ENCODE measurements at places on chromosomes 4 and X.

DNA sequence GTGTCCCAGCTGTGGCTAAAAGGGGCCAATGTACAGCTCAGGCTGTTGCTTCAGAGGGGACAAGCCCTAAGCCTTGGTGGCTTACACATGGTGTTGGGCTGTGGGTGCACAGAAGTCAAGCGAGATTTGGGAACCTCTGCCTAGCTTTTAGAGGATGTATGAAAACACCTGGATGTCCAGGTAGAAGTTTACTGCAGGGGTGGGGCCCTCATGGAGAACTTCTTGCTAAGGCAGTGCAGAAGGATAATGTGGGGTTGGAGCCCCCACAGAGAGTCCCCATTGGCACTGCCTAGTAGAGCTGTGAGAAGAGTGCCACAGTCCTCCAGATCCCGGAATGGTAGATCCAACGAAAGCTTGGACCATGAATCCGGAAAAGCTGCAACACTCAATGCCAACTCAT, 40.5 kb downstream of the UBA6 start:
- no peak for DNase-seq

DNA sequence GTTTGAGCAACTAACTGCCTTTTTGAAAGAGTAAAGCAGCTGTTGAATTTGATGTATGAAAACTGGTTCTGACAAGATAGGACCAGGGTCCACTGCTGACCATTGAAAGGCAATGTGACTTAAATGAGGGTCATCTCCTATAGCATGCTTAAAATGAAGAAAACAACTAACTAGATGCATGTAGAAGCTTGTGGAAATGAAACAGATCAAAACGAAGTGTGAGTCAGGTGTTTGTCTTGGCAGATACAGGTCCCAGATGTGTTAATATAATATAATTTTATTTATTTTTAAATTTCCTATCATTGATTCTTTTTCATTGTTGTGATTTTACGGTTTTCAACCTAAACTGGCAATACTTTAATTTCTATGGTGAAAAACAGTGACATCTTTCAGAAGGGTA, 83.6 kb downstream of the ATOH1 start:
- DNase-seq: no peak

DNA sequence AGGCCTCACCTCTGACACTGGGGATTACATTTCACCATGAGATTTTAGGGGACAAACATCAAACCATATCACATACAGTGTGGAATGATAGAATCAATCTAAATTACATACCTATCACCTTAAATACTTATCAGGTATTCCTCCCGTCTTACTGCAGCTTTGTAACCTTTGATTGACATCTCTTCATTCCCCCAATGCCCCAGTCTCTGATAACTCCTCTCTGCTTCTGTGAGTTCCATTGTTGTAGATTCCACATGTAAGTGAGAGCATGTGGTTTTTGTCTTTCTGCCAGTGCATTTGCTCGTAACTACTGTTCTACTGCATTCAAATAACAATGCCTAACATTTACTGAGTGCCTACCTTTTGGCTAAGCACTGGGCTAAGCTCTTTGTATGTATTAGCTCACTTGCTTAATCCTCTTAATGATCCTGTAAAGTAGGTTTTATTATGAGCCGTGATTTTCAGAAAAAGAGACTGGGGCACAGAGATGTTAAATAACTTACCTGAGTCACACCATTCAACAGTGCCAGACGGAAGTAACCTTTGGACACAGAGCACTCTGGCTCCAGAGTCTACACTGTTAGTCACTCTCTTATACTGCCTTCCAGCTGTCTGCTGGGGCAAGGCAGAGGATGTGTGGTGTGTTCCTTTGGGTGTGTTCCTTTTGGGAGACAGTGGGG, 63.7 kb upstream of the ESX1 start:
- no peak for DNase-seq

- no peak for DNase-seq
These were observed 249.6 kb downstream of the DHRSX start for GRCh38 chrX:2251211-2251610.

DNA sequence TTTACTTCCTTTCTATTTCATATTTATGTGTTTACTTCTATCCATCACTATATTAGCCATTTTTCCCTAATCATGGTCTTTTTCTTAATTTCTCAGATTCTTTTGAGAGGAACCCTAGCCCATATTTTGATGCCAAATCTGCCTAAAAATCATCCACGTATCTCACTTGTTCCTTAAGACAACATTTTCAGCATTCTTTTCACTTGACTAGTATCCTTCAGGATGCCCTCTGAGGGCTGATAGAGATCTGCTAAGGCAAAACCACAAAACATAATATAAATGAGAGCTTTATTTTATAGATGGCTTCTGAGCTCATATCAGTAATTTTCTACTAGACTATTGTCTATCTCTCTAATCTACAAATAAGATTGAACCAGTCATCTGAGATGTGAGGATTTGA, 341.9 kb downstream of the GPM6A start:
- no peak for DNase-seq

DNA sequence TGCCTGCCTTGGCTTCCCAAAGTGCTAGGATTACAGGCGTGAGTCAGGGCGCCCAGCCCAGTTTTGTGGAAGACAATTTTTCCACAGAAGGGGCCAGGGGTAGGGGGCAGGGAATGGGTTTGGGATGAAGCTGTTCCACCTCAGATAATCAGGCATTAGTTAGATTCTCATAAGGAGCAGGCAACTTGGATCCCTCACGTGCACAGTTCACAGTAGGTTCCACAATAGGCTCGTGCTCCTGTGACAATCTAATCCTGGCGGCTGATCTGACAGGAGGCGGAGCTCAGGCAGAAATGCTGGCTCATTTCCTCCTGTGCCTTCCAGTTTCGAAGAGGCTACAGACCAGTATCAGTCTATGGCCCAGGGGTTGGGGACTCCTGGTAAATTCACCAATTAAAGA, 491.6 kb upstream of the AADAT start:
- no peak for DNase-seq

DNA sequence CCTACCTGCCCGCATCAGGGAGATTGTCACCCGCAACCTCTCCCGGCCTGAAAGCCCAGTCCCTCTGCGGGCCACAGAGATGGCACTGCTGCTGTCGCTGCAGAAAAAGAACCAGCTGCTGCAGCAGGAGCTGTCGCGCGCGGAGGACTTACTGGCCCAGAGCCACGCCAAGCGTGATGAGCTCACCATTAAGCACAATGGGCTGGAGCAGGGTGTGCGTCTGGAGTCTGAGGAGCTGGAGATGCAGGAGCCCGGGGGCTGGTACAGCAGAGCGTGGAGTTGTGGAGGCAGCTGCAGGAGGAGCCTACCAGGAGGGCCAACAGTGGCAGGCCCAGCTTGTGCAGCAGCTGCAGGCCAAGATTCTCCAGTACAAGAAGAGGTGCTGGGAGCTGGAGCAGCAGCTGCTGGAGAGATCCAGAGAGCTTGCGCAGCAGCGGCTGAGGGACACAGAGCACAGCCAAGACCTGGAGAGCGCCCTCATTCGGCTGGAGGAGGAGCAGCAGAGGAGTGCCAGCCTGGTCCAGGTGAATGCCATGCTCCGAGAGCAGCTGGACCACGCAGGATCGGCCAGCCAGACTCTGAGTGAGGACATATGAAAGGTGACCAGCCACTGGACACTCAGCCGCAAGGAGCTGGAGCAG, 11.3 kb downstream of the SMIM10L2A start:
- DNase-seq: no peak

GRCh38 chr4:149676076-149676475, 139.6 kb downstream of the IQCM start:
- no peak for DNase-seq

- DNase-seq: no peak
These were observed 304.1 kb upstream of the TECRL start for GRCh38 chr4:64713256-64713840.

DNA sequence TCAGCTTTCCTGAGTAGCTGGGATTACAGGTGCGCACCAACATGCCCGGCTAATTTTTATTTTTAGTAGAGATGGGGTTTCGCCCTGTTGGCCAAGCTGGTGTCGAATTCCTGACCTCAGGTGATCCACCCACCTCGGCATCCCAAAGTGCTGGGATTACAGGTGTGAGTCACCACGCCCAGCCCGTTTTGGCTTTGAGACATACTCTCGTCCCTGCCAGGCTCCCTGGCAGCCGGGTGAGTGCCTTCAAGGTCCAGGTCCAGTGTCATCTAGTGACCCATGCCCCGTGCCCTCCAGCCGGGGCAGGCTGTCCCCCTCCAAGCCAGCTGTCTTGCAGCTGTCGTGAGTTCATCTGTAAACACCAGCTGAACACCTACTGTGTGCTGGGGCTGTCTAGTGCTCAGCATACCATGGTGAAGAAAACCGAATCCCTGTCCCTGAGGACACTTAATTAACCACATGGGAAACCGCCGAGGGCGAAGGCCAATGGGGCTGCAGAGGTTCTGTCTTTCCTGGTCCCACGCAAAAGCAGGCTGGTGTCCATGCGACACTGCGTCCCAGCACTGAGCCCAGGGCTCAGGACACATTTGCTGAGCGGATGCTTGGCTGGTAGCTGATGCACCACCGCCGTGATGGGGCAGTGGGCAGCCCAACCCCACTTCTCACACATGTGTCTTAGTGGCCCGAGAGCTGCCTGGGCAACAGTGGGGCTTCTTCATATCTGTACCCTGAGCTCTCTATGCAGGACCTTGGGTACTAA, 21.9 kb downstream of the NSG1 start:
- no peak for DNase-seq

- no peak for DNase-seq
These were observed 107.3 kb downstream of the GATB start for GRCh38 chr4:151653548-151653918.

- no peak for DNase-seq
These were observed 122.4 kb downstream of the RAP1GDS1 start for GRCh38 chr4:98383431-98384106.

DNA sequence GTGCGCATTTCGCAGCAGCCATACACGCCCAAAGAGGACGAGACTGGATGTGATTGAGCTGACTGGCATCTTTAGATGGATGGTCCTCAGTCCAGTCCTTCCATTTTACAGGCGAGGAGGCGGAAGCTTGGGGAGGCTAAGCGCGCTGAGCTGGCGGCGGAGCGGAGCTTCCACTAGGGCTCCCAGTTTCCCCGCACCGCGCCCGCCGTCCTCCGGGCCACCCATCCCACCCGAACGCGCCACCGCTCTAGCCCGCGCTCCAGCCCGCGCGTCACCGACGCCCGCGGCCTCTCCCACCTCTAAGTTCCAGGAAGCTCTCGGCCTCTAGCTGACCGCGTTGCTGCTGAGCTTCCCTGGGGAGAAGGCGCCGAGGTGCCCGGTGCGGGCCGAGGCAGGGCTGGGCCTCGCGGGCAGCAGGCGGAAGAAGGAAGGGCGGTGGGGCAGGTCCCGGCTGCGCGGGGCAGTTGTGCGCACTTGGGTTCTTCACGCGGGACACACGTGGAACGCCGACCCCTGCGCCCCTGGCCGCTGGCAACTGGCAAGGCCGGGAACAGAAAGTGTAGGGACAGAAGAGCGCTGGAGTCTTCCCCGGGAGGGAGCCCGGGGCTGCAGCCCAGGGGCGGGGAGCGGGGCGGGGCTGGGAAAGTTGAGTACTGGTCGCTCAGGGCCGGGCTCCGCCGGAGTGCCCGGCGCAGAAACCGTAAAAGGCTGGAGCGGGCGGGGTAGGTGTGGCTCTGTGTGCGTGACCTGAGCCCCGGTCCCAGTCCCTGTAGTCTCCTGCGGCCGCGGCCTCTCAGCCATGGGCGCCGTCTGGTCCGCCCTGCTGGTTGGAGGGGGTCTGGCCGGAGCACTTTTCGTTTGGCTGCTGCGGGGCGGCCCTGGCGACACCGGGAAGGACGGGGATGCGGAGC, at the start of gene STBD1:
TSS of gene STBD1 (plus strand) at position 763 of the 911 bp plus-strand sequence. CDS start at position 800, 37 bp downstream.
- peak; percentile 13 for DNase-seq

- no peak for DNase-seq
These were observed 576.5 kb downstream of the MID1IP1 start for GRCh38 chrX:39377773-39378172.

- no peak for DNase-seq
These were observed 16.6 kb downstream of the AP1S2 start for GRCh38 chrX:15838017-15838416.
